Right renal pelvis (tissue), 4 donors: ENCODE measurements at places on chromosomes 6 and 20. TPM values are rescaled to one million over a fixed set of nuclear protein-coding genes. Genes with fewer than 3 reads are reported as not detected.

DNA sequence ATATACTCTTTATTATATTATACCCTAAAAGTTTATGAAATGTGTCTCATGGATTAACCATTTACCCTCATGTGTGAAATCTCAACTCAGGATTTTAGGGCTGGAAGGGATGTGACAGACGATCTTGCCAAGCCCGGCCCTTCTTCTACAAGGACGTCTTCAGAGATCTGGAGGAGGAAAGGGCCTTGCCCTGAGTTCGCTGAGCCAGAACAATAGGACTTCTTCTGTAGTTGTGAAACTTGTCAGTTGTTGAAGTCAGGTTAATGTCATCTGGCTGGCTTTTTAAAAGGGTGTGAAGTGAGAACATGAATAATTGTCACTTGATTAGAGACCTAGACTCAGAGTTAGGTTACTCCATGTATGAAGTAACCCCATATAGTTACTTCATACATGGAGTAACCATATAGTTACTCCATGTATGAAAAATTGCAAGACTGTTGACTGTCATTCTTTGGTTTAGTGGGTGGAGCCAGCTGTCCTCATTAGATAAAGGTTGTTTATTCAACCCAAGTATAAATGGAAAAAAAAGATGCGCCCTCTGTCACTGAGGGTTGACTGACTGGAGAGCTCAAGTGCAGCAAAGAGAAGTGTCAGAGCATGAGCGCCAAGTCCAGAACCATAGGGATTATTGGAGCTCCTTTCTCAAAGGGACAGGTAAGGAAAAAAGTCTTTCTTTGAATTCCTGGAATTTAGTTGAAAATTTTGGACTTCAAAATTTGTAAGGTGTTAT lies at the start of gene ARG1:
Gene ARG1 (plus strand): TSS at position 541 of the 730 bp plus-strand sequence. CDS start 57 bp downstream, at position 598.
- DNase-seq = no peak

GRCh38 chr6:13445005-13445743 lies 42.2 kb downstream of the GFOD1 start:
- DNase-seq = no peak

DNA sequence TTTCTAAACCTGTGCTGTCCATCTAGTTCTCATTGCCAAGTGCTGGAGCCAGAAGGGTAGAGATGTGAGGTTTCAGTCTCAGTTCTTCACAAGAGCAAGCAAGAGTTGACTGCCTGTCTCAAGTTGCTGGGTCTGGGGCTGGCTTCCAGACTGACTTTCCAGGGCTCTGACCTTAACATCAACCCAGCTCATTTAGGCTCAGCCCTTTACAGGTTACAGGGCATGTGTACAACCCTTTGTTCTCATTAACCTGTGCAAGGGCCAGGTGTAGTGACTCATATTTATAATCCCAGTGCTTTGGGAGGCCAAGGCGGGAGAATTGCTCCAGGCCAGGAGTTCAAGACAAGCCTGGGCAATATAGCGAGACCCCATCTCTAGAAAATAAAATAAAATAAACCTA lies 30.6 kb downstream of the FITM2 start:
- DNase-seq = no peak

DNA sequence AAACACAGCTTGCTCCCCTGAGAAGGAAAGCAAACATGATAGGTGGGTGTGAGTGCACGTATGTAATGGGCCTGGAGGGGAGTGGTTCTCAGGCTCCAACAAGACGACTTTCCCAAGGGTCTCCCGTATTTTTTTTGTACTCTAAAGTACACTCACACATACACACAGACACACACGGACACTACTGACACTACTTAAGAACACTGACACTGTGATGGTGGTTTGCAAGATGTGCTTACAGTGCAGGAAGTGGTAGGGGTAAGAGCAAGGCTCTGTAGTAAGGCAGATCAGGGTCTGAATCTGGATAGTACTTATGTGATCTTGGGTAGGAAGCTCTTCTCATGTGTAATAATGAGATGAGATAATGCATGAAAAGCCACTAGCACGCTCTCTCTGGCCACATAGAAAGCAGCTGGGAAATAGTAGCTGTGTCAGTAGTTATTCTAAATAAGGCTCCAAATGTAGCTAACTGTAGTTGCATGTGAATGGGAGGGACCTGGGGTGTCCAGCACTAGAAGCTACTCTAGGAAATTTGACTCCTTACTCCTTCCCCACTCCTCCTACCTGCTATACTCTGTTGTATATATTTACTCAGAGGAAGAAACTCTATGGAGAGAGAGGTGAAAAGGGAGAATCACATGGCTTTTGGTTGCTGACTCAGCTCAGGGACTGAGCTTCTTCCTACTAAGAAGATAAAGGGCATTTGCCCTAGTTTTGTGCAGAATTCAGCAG lies 8.4 kb upstream of the ZBTB24 start:
- DNase-seq = no peak

DNA sequence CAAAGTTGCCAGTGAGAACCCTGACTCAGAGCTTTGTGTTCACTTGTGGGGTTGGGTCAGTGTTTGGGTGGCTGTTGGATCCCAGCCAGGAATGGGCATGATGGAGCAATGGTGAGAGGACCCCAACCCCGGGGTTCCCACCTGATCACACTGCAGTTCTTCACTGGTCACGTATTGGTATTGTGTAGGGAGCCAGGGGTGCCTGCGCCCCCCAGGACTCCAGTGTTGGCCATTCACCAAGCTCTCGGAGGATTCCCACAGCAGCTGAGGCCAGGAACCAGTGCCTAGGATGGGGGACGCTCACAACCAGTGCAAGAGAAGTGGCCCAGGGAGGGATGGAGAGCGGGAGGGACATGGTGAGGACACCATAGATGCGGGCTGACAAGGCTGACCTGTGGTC lies 207.2 kb downstream of the CDH4 start:
- no peak for DNase-seq

- DNase-seq = no peak
Observed at GRCh38 chr20:46959081-46959692, 64.5 kb downstream of the EYA2 start.

DNA sequence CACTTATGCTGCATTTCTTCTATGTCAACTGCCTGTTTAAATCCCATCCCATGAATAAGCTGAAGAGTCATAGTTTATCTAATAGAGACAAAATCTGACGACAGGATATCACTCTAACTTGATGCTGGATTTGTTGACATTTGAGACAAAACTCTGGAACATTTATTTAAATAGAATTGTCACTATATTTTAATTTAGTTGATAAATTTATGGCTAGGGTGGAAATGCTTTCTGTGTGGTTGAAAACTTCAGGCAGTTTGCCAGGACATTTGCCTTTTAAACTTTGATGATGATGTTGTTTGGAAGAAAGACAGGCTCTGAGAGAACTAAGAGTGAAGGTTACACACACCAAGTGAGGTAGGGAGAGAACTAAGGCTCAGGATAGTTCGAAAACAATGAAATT lies 68.1 kb downstream of the GJA1 start:
- DNase-seq = no peak

DNA sequence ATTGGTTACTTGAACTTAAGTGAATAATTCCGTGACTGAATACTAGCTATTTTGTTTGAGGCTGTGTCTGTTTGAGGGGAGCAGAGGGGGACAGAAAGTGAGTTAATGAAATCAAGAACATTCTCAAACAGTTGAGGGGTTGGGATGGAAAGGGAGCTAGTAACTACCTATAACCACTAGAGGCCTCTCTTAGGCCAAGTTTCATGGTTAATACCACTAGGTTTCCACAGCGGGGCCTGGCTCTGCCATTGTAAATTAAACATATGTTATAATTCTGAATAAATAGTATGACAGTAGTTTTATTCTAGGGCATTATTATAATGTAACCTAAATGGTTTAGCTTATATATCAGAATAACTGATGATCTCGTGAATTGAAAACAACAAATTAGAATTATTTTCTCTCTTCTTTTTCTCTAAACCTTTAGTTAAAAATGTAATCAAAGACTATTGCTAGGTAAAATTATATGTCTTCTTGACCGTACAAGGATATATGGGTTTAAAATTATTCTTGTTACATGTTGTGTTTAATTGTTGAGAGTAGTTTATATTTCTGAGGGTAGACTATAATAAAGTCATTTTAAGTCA lies 108.1 kb downstream of the BCKDHB start:
- peak; percentile 33 for DNase-seq

DNA sequence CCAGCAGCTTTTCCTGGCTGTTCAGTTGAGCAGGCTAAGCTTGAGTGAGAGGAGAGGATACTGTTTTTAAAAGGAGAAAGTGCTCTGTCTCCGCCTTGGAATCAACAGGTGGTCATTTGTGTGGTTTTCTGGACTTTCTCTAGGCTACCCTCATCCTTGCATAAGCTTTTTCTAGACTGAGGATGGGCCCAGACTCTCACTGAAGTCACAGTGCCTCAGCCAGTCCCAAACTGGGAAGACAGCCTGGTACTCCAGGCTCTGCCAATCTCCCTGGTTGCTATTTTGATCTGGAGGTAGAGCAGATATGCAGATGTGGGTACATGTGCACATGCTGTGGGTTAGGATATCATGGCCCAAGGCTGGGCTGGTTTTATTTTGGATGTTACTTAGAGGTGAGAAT lies 7.0 kb downstream of the SCUBE3 start:
- DNase-seq = no peak

DNA sequence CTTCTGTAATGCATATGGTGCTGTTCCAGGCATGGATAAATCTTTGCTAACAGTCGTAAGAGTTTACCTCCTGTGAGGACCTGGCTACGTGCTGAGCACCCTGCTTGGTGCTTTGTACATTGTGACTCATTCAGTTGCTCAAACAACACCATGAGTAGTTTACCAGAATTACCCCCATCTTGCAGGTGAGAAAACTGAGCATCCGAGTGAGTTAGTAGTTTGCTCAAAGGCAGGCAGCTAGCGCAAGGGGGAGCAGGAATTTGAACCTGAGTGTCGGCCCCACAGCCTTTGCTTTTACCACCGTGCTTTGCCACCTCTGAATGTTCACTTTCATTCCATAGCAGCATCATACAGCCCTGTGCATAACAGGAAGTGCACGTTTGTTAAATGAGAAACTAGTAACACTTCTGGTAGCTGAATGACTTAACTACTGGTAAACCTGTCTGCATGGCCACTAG lies 121.9 kb downstream of the MTHFD1L start:
- DNase-seq = no peak

Gene CABLES2
- polyA plus RNA-seq = 10.7 TPM
